ENCODE measurements at places on chromosomes 16 and 17. TPM values are rescaled to one million over a fixed set of nuclear protein-coding genes. Genes with fewer than 3 reads are reported as not detected.
A peak's percentile ranks its signal among the peaks of the same experiment; 100 is the strongest.

The RASD1 gene
- total RNA-seq, result 16.2 TPM

DNA sequence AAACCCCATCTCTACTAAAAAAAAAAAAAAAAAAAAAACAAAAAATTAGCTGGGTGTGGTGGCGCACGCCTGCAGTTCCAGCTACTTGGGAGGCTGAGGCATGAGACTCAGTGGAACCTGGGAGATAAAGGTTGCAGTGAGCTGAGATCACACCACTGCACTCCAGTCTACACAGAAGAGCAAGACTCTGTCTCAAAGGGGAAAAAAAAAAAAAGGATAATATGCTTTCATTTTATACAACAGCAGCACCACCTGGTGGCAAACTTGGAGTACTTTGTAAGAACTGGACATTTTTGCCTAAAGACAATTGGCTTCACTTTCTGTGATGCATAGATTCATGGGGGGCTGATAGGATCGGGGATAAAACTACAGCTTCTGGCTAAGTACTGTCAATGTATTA, 8.5 kb downstream of the CHTF8 start:
- H3K27me3 ChIP-seq, result no peaks in the 10 kb centered on the region
- H3K4me1 ChIP-seq, result no peaks in the 10 kb centered on the region
- no peak overlapping the region for H3K4me3 ChIP-seq
- H3K36me3 ChIP-seq, result peaks cover 30% of the 10 kb centered on the region

DNA sequence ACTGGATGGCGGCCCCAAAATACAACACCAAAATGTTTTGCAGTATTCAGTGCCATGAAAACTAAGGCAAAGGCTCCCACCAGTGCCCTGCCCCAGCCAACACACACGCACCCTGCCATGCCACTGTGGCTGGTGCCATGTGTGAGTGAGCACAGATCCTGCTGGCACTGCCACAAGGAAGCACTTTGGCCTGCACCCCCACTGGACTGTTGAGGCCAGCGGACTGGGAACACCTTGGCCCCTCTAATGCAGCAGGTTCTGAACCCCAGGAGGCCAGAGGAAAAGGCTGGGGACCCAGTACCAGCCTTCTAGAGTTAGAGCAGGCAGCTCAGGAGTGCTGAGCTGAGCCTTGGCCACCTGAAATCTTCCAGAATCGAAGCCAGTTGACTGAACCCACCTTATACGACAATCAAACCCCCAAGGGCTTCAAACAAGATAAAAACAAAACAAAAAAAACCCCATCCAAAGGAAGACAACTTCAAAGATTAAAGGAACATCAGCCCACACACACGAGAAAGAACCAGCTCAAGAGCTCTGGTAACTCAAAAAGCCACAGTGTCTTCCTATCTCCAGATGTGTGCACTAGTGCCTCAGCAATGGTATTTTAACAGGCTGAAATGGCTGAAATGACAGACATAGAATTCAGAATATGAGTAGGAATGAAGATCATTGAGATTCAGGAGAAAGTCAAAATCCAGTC, 21.5 kb downstream of the NLRP1 start:
- H3K27ac ChIP-seq, result no peak overlapping the region
- no peak overlapping the region for H3K4me3 ChIP-seq
- H3K36me3 ChIP-seq, result peaks cover 47% of the 10 kb centered on the region
- DNase-seq, result no peak
- H3K27me3 ChIP-seq, result no peaks in the 10 kb centered on the region
- H3K4me1 ChIP-seq, result no peaks in the 10 kb centered on the region

The CX3CL1 gene
- 34.4 TPM for total RNA-seq

The LRRC45 gene
- total RNA-seq, result 7.5 TPM

The SPPL2C gene
- total RNA-seq, result not detected

The DLG4 gene
- 12.3 TPM for total RNA-seq

DNA sequence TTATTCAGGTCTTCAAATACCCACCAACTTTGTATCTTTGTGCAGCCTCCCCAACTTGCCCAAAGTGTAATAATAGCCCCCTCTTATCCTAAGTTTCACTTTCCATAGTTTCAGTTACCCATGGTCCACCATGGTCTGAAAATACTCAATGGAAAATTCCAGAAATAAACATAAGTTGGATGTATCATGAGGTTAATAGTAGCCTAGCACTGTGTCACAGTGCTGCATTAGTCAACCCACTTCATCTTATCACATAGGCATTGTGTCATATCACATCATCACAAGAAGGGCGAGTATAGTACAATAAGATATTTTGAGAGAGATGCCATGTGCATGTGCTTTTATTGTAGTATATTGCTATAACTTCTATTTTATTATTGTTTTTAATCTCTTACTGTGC, 21.9 kb downstream of the OMG start:
- no peak for DNase-seq
- H3K4me1 ChIP-seq, result peaks cover 8% of the 10 kb centered on the region
- no peaks in the 10 kb centered on the region for H3K27me3 ChIP-seq
- peaks cover 50% of the 10 kb centered on the region for H3K36me3 ChIP-seq

- no peaks in the 10 kb centered on the region for H3K36me3 ChIP-seq
- DNase-seq, result peak; percentile 58
- H3K4me3 ChIP-seq, result no peak overlapping the region
- peaks cover 10% of the 10 kb centered on the region for H3K27me3 ChIP-seq
These were observed 11.2 kb downstream of the PIK3R5 start for GRCh38 chr17:8954339-8954738.

DNA sequence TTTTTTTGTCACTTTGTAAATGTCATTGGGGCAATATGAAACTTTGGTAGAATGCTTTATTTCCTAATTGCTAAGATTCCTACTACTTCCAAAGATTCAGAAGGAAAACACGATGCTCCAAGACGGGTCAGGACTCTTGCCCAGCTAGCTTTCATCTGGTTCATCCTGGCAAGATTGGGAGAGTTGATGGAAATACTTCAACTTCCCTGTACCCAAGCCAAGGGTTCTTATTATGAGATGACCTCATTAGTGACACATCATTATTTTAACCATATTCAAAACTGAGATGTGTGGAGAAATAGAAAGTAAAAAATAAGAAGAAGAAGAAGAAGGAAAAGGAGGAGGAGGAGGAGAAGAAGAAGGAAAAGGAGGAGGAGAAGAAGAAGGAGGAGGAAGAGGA, 25.6 kb downstream of the SOX9 start:
- H3K36me3 ChIP-seq, result no peaks in the 10 kb centered on the region
- H3K27me3 ChIP-seq, result no peaks in the 10 kb centered on the region
- H3K4me3 ChIP-seq, result no peak overlapping the region
- no peak for DNase-seq
- H3K4me1 ChIP-seq, result peaks cover 5% of the 10 kb centered on the region

Data from heart left ventricle (tissue), 16 donors.